ENCODE measurements at places on chromosomes 3 and 15.

DNA sequence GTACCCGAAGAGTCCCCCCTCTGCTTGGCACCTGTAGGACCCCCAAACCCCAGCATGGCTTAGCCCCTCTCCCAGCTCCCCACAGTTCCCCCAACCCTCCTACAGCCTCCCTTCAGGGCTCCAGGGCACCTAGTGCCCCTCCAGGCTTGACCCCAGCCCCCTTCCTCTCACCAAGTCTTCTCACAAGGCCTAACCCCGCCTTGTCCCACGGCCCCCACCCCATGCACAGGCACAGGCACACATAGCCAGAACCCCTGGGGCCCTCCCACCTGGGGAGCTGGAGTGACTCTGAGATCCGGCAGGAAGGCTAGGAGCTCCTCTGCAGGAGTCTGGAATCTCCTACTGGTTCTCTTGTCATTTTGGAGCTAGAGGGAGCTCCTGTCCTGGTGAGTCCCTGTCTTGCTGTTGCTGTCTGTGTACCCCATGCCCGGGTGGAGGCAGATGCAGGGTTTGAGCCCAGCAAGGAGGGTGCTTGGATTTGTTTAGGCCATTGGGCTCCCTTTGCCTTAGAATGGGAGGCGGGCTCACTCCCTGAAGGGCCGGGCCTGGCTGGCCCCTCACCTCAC is 39.6 kb downstream of the KLF13 start:
- no peak for DNase-seq

- no peak for DNase-seq
Measured at GRCh38 chr3:131390331-131390730, 8.8 kb downstream of the NUDT16 start.

DNA sequence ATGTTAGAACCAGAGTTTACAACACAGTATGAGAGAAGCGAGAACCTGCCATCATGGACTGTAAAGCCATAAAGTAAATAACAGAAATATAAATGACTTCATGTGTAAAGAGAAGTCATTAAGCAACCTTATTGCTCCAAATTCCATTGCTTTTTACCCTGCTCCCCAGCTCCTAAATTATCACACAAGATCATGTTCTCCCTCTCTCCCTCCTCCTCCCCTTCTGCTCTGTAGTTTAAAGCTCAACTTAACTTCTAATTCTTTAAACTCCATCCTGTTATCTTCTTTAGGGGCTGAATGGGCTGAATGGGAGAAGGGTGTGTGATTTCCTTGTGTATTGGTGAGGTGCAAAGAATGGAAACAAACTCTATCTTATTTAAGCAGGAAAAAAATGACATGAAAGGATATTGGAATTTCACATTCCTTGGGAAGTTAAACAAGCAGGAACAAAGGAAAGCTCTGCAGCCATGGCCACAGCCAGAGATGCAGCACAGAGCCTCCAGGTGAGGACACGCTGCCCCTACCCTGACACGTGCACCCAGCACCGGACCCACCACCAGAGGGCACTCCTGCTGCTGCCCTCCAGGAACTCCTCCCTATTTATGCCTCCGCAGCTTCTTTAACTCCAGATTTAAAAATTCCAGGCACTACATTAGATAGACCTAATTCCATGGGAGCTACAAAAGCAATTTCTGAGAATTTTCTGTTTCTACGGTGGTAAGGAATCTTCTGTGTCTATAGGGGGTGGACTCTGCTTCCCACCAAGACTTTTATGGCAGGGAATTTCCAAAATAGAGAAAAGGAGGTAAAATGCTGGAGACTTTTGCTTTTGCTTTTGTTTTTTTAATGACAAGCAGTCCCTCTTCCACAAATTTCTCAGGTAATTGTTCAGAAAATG is 76.9 kb upstream of the ABI3BP start:
- peak; percentile 43 for DNase-seq

DNA sequence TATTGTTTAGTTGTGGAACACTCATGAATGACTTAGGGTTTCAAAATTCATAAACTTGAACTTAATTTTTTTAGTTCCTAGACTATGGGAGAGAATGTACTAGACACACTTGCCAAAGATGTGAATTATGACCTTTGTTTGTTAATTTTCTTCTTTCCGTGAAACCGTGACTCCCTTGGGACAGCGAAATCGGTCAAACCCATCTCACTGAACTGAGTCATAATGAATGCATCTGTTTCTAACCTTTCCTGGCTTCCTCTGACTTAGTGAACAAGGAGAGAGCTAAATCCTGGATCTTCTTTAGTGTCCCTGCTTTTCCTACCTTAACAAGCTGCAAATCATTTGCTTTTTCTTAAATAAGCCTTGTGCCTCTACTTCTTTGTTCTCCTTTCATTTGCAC is 85.5 kb downstream of the LARS2 start:
- DNase-seq: no peak

DNA sequence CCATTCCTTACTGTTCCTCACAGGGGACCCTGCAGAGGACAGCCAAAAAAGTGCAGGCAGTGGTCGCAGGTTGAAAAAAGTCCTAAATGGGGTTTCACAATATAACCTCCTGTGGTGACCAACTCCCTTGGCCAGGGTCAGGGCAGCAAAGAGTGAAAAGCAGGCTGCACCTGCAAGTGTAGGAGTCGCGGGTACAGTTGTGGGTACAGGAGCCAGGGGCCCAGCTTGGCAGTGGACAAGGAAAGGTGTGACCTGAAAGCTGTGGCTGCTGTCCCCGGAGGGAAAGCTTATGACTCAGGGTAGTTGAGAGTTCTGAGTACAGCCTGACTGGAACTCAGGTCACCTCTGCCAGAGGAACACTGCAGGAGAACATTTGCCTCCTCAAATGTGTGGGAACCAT is 1114.1 kb downstream of the ROBO2 start:
- no peak for DNase-seq

DNA sequence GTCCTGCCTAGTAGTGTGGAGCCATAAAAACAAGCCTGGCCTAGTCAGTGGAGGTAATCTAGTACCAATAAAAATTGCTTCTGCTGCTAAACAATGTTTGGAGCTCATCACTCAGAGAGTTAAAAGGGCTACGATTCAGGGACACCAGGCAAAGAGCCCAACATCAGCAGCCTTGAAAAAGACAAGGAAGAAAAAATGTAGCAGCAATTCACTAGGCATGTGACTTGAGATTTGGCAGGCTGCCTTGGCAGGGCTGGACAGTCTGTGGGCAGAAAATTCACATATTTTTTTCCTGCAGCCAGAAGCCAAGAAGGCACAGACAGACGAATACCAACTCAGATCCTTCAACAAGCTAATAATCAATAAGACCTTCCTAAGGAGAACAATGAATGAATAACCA is 47.2 kb downstream of the IGSF11 start:
- peak; percentile 2 for DNase-seq

DNA sequence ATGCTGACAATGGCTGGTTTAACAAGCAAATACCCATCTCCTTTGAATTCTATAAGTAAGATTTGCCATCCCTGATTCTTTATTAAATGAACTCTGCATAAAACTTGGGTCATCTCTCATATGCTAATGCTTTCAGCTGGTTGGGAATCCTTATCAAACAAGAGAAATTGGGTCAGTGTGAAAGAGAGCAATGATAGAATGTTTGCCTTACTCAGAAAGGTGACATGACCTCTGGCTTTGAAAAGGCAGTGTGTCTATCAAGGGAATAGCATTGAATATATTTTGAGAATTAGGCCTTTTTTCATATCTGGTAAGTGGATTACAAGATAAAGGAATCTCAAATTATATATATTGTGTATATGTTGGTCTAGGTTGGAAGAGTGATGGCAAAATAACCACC is 8.7 kb upstream of the SLC7A14 start:
- DNase-seq: no peak

GRCh38 chr15:31328428-31328968 is 1.9 kb downstream of the KLF13 start:
- no peak for DNase-seq

- DNase-seq: no peak
Measured at GRCh38 chr3:128466840-128467541, at the start of gene DNAJB8. Gene DNAJB8 (minus strand): TSS chr3:128466890. CDS start chr3:128463245, 3,645 bp downstream.

- DNase-seq: no peak
Measured at GRCh38 chr3:124434176-124434575, 296.1 kb upstream of the UMPS start.

GRCh38 chr15:49279521-49280456 is 109.7 kb downstream of the GALK2 start:
- DNase-seq: no peak

GRCh38 chr3:66039590-66039887 is 821 bp upstream of the MAGI1 start:
- DNase-seq: no peak

GRCh38 chr15:101065570-101066221 is 146.5 kb downstream of the LRRK1 start:
- DNase-seq: no peak

- no peak for DNase-seq
Measured at GRCh38 chr15:58109419-58109818, 28.8 kb upstream of the AQP9 start.

Measured in NCI-H2029 (cell line).